Stimulated activated CD8-positive, alpha-beta memory T cell treated with anti-CD3 and anti-CD28 coated beads, Interleukin-4, amount 100 ng/mL, for 4 hours (primary cell): ENCODE measurements at places on chromosomes 1 and 21.

GRCh38 chr1:183003203-183003602 is 20.0 kb upstream of the LAMC1 start:
- DNase-seq, result no peak

DNA sequence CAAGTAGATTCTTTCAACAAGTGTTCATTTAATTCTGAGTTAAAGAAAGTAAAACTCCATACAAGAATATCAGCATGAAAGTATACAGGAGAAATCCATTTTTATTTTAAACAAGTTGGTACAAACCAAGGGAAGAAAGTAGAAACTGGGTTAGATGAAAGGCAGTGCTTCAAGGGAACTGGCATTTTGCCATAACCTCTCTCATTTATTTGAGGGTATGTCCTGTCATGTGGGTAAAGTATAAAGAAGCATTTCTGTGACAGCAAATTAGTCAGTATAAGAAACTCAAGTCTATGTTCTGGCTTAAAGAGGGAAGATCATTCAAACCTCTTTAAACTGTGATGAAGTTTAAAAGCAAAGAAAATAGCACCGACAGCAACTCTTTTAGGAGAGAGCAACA is 32.0 kb downstream of the OLFM3 start:
- DNase-seq, result no peak

GRCh38 chr1:36938819-36939218 is 95.5 kb downstream of the GRIK3 start:
- no peak for DNase-seq

- DNase-seq, result no peak
Measured at GRCh38 chr1:20192364-20192763, 6.0 kb upstream of the PLA2G2C start.

- DNase-seq, result no peak
Measured at GRCh38 chr1:86067626-86068025, 88.9 kb downstream of the COL24A1 start.

GRCh38 chr1:20110679-20111078 is 8.7 kb downstream of the PLA2G2D start:
- DNase-seq, result no peak

DNA sequence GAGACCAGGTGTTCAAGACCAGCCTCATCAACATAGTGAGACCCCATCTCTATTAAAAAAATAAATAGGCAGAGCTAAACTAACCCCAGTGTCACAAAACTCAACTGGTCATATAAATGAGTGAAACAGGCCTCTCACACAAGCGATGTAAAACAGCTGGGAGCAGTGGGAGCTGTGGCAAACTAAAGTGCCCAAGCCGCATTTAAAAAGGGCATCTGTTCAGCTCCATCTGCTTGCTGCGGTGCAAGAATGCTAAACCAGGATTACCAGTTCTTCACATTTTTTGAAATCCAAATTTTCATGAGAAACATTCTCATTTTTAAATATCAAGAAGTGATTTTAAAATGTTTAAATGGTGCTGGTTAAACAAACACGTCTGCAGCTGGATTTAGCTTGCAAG is 50.0 kb upstream of the WNT2B start:
- DNase-seq, result no peak

GRCh38 chr1:160045653-160046052 is 13.9 kb upstream of the PIGM start:
- DNase-seq, result no peak

DNA sequence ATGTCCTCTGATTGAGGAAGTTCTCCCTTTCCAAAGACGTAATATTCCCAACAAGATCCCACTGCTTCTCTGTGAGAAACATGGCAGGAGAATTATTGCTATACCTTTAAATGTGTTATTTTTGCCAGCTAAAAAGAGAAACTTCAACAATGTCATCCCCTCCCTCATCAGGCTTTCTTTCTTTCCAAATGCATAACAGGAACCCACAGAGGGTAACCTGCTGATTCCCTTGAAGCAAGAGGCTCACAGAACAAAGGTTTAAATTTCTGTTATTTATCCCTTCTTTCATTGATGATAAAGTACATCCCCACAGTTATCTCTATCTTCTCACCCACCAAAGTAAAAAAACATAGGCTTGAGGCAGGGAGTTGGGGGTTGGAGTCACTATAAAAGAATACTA is 102.1 kb downstream of the SLC30A10 start:
- DNase-seq, result no peak

GRCh38 chr1:14103878-14104430 is 404.0 kb downstream of the PRDM2 start:
- DNase-seq, result no peak
